Hematopoietic multipotent progenitor cell (in vitro differentiated cells): ENCODE measurements at places on chromosomes 3 and 15.

GRCh38 chr15:70703096-70703878 is 60.1 kb downstream of the UACA start:
- DNase-seq, result no peak

GRCh38 chr3:140290105-140290504 is 355.1 kb downstream of the CLSTN2 start:
- no peak for DNase-seq

GRCh38 chr3:51944451-51945021 is 2.4 kb downstream of the PARP3 start:
- DNase-seq, result no peak

GRCh38 chr3:123337948-123338619 is 110.8 kb downstream of the ADCY5 start:
- no peak for DNase-seq

DNA sequence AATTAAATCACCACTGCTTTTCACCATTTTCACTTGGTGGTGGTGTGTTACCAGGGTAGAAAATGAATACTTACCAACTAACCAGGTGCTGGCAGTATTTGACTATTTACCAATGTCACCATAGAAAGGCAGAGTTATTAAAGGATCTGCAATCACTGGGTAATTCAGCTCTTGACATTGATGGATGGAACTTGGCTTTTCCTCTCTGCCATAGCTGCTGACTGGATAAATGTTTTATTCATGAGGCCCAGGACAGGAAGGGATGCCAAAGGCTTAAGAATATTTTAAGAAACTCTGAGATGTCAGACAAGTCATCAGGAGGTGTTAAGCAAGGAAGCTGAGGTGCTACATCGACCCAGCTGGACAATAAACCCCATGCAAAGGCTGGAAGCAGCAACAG is 495.5 kb upstream of the CFAP20DC start:
- DNase-seq, result no peak

DNA sequence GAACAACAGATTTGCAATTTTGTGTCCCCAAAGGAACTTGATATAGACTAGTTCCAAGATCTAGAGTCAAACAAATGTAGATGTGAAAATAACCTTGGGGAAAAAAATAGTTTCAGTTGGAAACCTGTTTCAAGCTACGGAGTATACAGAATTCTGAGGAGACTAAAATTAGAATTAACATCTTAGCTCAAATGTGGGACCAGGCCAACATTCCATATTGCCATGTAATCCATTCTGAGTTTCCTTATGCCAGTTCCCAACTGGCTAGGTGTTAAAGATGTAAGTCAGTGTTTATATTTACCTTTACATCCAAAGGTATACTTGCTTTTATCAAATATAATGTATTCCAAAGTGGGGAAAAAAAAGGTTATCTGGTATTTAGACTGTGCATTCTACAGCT is 76.3 kb downstream of the UBE3A start:
- DNase-seq, result no peak

DNA sequence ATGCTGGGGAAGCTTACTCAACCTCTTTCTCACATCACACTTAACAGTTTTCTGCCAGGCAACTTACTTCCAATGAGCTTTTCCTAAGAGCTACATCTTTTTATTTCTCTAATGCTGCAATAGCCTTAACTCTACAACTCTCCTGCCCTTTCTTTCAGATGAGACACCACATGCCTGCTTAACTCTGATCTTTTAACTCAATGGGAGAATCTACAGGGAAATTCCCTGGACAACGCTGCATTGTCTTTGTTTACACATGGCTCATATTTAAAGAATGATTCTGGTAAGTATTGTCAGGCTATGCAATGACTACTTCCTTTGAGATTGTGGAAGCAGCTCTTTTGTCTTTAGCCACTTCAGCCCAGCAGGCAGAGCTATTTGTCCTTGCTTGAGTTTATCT is 353.1 kb upstream of the BCHE start:
- DNase-seq, result no peak

- no peak for DNase-seq
Measured at GRCh38 chr3:55167586-55168317, 239.9 kb upstream of the LRTM1 start.

GRCh38 chr3:47780741-47781684 is 680 bp downstream of the SMARCC1 start:
- DNase-seq, result peak; percentile 60

- peak; percentile 34 for DNase-seq
Measured at GRCh38 chr3:100060685-100061484, 53.4 kb downstream of the FILIP1L start.

DNA sequence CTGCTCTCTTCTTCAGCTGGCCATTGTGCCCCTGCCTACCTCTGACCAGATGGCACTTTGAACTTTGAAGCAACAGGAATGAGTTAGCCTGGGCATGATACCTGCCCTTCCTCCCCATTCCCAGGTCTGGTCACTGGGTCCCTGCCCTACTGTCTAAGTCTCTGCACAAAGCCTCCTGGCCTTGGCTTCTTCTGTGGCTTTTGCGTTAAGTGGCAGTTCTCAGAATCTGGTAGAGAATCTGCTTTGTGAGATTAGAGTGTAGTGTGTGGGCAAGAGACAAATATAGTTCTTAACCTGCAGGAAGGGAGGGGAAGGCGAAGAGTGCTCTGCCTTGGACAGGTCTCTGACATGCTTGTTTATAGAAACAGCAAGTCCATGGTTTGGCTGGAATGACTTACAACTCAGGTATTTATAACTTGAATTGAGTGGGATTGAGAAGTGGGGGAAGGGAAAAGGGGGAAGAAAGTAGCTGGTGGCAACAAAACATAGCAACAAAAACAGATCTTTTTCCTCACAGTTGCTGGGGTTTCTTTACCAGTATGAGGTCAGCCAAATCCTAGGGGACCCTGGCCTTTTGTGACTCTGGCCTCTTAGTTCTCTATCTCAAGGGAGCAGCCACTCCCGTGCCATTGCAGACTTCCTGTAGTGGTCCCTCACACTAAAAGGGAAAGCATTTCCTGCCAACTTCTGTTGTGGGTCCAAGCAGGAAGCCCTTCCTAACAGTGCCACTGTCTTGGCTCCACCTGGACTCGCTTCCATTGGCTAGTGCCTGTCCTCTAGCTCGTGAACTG is 16.7 kb downstream of the MAPKBP1 start:
- DNase-seq, result peak; percentile 64

- DNase-seq, result no peak
Measured at GRCh38 chr15:50224606-50225005, 40.9 kb downstream of the HDC start.

DNA sequence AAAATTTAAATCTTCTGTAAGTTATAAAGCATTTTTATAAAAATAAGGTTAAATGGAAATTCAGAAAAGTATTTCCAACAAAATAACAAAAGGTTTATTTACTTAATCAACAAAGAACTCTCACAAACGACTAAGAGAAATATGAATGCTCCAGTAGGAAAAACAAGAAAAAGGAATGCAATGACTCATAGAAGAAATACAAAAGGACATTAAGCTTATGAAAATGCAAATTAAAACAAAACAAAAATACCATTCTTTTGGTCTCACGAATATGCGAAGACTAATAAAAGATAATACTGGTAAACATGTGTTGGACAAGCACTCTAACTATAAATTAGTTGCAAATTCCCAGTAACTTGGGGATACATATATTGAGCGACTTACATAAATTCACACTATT is 17.5 kb upstream of the TBC1D5 start:
- no peak for DNase-seq

- no peak for DNase-seq
Measured at GRCh38 chr3:159416856-159417255, 571.8 kb upstream of the IL12A start.

DNA sequence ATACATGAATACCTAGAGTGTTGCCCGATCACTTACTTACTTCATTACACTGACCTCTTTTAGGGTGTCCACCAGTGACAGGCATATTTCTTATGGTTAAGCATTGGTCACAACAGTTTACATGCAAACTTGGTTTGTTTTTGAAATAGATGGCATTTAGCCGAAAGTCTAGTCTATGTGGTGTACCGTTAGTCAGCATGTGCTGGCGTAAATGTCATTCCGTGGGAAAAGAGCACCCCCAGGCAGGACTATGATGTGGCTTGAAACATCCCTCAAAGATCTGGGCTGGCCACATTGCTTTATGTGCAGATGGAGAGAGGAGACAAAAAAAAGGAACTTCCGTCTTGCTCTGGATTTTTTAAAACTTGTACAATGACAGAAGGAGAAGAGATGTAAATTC is 357.0 kb upstream of the ICE2 start:
- DNase-seq, result no peak

- DNase-seq, result no peak
Measured at GRCh38 chr3:15154326-15154725, 51.7 kb upstream of the CAPN7 start.

DNA sequence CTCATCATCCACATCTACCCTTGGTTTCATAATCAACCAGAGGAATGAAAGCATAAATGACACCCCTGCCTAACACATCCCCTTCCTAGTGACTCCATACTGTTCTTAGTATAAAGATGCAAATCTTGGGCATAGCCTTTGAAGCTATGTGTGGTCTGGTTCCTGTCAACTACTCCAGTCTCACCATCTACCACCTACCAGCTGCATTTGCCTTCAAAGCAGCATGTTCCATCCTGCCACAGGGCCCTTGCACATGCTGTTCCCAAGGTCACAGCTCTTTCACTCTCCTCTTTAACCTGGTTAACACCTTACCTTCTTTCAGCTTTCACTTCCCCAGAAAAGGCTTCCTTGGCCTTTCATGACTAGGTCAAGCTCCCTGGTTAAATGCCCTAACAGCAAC is 62.3 kb upstream of the ARHGEF3 start:
- no peak for DNase-seq

GRCh38 chr15:67474405-67475110 is 46.4 kb upstream of the C15orf61 start:
- no peak for DNase-seq

- DNase-seq, result peak; percentile 42
Measured at GRCh38 chr3:57512166-57512565, 32.0 kb downstream of the DNAH12 start.

GRCh38 chr3:81707996-81708395 is 53.4 kb downstream of the GBE1 start:
- no peak for DNase-seq
